ENCODE measurements at places on chromosomes 16 and 17. TPM values are rescaled to one million over a fixed set of nuclear protein-coding genes. Genes with fewer than 3 reads are reported as not detected.

Gene HSPB9
- not detected for total RNA-seq

Gene COQ9
- total RNA-seq: 16.9 TPM

Gene SPN
- 435 TPM for total RNA-seq

Gene KCNJ12
- not detected for total RNA-seq

Gene CLDN7
- total RNA-seq: 0.99 TPM

Gene TBC1D3H
- not detected for total RNA-seq

Gene EVPLL
- total RNA-seq: not detected

Gene MYH13
- not detected for total RNA-seq

Gene RCVRN
- 0.86 TPM for total RNA-seq

Gene CCL16
- not detected for total RNA-seq

Gene TP53TG3F
- total RNA-seq: not detected

Gene HASPIN
- 0.70 TPM for total RNA-seq

Gene MAZ
- 234 TPM for total RNA-seq

Gene KRT33B
- total RNA-seq: not detected

Gene NPIPA3
- 3.1 TPM for total RNA-seq

Gene BANP
- total RNA-seq: 117 TPM

Gene SDR42E2
- total RNA-seq: 0.92 TPM

Gene LGALS9B
- 131 TPM for total RNA-seq

Gene FBXW10B
- total RNA-seq: not detected

Gene KRT24
- not detected for total RNA-seq

Gene KIF19
- 7.1 TPM for total RNA-seq

All from natural killer cell (primary cell).